Psoas muscle (tissue), 8 donors: ENCODE measurements at places on chromosomes 4 and X.

DNA sequence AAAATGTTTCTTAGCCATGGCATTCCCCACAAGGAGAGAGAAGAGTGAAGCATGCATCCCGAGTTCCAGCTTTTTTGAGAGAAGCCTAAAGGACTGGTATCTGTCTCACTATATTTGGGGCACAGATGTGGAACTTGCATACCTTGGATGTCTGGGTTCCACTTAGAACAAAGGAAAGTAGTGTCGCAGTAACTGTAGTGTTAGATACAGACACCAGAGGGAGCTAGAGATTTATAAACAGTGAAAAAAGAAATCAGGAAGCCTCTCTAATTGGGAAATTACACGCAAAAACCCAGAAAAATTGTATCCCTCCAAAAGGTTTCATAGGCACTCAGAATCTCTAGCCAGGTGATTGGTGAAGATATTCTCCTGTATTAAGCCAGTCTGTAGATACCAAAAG is 34.4 kb downstream of the AGTR2 start:
- no peaks in the 10 kb centered on the region for H3K27me3 ChIP-seq
- H3K4me1 ChIP-seq = no peaks in the 10 kb centered on the region

DNA sequence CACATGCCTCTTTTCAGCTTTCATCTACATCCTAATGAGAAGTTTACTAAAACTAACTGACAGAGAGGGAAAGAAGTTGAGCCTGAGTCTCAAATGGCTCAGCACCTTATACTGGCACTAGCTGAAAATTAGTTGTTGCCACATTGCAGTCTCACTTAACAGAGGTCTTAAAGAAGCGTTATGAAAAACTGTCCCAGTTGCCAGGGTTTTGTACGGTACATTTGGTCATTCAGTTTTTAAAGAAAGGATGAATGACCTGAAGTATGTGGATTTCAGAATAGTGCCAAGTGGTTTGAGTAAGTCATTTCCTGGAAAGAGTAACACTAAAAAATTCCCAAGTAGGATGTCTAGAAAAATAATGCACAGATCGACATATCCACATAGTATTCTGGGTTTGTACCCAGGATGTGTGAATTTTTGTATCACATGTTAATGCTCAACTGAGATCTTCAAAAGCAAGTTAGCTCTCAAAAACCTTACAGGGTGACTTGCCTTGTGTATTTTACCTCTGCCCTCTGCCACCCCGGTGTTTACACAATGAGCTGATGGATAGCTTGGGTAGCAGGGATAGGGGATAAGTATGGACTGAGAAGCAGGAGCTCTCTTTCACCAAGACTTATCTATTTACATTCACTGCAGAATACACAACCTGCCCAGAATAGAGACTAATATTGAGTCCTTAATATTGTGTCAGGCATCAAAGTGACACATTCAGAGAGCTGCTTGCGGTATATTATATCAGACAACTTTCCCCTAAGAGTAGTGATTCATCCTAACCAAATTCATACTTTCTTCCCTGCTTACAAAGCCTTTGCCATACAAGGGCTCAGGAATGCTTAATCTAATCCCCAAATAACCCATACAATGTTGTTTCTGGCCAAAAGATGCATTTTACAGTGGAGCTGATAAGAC is 1075.7 kb upstream of the PABPC4L start:
- no peaks in the 10 kb centered on the region for H3K4me1 ChIP-seq
- DNase-seq = no peak
- no peaks in the 10 kb centered on the region for H3K27me3 ChIP-seq
- H3K36me3 ChIP-seq = no peaks in the 10 kb centered on the region
- no peak overlapping the region for H3K27ac ChIP-seq

GRCh38 chrX:134172588-134173259 is 64.3 kb upstream of the CCDC160 start:
- no peaks in the 10 kb centered on the region for H3K4me1 ChIP-seq
- H3K4me3 ChIP-seq = peak overlapping the region; percentile 69

DNA sequence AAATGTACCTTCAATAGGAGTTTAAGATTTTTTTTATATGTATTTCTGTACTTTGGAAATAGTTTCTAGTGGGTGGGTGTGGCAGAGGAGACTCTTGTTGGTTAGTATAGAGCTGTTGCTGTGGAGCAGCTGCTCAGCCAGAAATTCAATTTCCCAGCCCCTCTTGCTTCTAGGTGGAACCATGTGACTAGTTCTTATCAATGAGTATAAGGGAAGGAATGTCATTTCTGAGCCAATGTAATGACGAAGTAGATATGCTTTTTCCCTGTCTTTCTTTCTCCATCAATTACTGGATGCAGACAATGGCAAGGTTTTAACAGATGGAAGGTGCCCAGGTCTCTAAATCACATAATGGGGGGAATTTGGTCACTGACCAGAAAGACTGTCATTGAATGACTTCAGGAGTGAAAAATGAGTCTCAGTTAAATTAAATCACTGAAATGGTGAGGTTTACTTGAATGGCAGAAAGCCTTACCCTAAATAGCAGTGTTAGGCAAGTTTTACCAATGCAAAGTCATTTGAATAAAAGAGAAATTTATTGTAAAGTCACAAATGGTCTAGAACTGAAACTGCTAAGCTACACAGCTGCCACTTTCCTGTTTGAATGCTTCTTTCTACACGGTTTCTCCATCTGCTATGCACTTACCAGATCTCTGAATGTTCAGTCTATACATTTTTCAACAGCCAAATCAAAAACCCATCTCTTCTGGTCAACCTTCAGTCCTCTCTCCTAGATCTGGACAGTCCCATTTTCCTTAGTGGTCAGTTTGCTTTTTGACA is 795.4 kb upstream of the MAGEB2 start:
- no peak overlapping the region for H3K27ac ChIP-seq
- H3K4me3 ChIP-seq = no peak overlapping the region
- no peaks in the 10 kb centered on the region for H3K4me1 ChIP-seq
- H3K27me3 ChIP-seq = no peaks in the 10 kb centered on the region

DNA sequence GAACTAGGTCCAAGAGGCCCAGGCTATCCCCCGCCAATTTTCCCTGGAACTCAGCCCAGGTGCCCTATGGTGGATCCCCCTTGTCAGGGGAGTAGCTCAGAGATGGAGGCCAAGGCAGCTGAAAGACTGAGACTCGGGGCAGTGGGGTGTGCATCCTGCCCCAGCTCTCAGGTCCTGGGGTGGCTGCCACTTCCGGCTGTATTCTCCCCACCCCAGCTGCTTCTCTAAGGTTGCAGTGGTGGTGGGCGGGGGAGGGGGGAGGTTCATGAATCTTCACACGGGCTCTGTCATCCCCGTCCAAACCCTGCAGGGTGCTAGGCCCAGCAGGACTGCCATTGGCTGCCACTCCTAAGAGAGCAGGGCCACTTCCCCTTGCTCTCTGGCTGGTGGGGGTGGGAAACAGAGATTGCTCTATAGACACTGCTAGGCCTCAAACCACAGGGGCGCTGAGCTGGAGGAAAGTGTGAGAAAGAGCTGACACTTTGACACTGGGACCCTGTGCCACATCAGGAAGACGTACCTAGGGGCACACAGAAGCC is 1.5 kb downstream of the SASH3 start:
- H3K27me3 ChIP-seq = peaks cover 3% of the 10 kb centered on the region
- peak overlapping the region; percentile 25 for H3K4me3 ChIP-seq
- H3K27ac ChIP-seq = no peak overlapping the region

DNA sequence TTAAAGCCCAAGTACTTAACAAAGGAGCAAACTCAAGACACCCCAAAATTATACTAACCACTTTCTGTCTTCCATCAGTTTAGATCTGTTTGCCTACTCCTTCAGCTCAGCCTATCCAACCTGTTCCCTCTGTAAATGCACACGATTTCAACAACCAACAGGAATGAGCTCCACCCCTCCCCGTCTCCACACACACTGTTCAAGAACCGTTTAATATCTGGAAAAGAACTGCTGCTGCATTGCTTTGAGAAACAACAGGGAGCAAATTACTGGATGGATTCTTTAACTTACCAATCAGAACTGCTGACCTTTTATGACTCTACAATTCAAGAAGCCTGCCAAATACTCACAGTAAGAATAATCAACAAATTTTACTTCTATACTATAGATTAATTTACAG is 87.0 kb downstream of the FBXW7 start:
- H3K4me3 ChIP-seq = no peak overlapping the region
- no peak overlapping the region for H3K27ac ChIP-seq
- H3K27me3 ChIP-seq = no peaks in the 10 kb centered on the region
- no peaks in the 10 kb centered on the region for H3K36me3 ChIP-seq
- no peak for DNase-seq
- H3K4me1 ChIP-seq = no peaks in the 10 kb centered on the region

DNA sequence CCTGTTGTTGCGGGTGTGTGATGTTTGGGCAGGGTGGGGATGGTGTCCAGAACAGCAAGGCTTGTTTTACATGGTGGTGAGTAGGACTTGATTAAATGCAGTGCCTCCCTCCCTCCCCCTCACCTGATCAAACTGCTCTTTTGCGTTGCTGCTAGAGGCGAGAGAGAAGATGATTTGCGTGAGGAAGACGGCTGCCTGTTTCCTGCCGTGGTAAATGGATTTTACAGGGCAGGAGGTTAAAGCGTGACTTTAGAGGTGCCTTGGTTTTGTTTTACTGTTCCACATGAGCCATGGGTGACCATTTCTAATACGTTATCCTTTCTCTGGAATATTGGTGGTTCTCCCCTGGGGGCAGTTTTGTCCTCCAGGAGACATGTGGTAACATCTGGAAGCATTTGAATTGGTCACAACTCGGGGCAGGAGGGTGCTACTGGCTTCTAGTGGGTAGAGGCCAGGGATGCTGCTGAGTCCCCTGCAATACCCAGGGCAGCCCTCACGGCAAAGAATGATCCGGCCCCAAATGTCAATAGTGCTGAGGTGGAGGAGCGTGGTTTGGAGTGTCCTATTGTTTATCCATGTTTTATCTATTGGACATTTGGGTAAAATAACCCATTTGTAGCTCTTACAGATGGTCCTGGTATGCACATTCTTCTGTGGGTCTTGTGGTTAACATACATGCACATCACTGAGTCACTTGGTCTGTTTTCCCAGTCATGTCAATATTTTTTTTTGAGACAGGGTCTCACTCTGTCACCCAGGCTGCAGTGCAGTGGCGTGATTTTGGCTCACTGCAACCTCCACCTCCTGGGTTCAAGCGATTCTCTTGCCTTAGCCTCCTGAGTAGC is 73.7 kb downstream of the SHROOM2 start:
- no peak overlapping the region for H3K4me3 ChIP-seq
- no peaks in the 10 kb centered on the region for H3K4me1 ChIP-seq
- no peak overlapping the region for H3K27ac ChIP-seq
- DNase-seq = no peak
- no peaks in the 10 kb centered on the region for H3K27me3 ChIP-seq
- no peaks in the 10 kb centered on the region for H3K36me3 ChIP-seq

DNA sequence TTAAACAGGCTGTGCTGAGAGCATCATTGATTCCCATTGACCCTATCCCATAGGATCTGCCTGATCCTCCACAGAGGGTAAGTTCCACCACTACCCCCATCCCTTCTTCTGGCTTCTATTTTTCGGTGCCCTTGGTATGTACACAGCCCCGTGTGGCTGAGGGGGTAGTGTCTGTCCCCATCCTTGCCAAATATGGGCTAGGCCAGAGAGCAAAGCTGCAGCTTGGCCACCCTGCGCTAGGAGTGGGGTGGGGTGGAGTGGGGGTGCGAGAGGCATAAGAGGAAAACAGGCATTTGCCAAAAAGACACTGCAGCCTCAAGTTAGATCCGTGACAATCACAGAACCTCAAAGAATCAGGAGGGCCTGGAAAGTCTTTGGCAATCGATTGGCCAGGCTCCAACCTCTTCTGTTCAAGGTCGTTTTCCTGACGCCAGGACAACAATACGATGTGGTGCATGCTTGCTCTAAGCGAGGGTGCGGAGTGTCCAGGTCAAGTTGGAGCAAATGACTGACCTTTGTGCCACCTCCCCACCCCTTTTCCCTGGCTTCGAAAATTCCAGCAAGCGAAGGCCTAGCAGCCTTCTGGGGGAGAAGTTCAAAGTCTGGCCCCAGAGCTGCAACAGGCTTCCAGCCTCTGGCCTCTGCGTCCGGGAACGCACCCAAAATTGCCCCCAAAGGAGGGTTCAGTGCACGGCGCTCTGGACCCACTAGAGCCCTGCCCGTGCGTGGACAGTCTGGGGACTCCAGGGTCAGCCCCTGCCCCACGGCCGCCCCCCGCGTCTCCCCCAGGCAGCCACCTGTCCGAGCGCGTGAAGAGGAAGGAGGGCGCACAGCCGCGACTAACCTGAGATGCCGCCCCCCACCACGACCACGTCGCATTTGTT is 598 bp downstream of the MAOB start:
- H3K4me1 ChIP-seq = no peaks in the 10 kb centered on the region
- peak; percentile 56 for DNase-seq
- H3K27ac ChIP-seq = peak overlapping the region; percentile 81
- no peaks in the 10 kb centered on the region for H3K36me3 ChIP-seq
- peak overlapping the region; percentile 68 for H3K4me3 ChIP-seq

DNA sequence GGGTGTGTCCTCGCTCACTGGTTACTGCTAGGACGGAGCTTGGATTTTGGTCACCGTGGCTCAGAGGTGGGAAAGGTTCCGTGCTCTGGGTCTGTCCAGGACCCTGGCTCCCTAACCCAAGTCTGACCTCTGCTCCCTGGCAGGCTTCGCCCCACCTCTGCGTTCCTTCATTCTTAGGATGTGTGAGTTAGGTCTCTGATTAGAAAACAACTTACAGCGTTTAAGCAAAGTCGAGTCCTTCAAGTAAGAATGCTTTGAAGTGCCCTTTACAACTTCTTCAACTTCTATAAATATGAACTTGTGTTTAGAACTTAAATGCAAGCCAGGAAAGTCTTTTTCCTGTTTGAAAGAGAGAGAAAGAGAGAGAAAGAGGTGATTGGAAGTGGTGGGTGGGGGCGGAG is 891 bp downstream of the TLR2 start:
- no peaks in the 10 kb centered on the region for H3K36me3 ChIP-seq
- H3K27ac ChIP-seq = no peak overlapping the region
- H3K4me3 ChIP-seq = peak overlapping the region; percentile 70
- no peaks in the 10 kb centered on the region for H3K27me3 ChIP-seq

DNA sequence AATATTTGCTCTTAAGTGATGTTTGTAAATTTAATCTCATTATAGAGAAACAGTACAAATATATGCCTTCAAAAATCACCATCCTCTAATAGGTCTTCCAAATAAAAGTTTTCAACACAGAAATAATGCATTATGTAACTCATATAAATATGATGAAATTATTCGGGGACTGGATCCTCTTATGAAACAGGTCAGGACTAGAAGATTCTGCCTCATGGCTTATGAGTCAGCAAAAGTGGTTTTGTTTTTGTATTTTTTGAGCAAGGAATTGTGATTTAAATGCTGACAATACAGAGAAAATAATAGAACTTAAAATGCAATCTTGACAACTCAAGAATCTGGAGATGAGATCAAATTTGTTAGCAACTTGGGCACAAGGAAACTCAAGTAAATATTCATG is 179.7 kb upstream of the NDP start:
- DNase-seq = no peak
- no peak overlapping the region for H3K4me3 ChIP-seq
- no peaks in the 10 kb centered on the region for H3K4me1 ChIP-seq
- H3K27me3 ChIP-seq = peaks cover 18% of the 10 kb centered on the region
- H3K27ac ChIP-seq = no peak overlapping the region
- H3K36me3 ChIP-seq = no peaks in the 10 kb centered on the region

GRCh38 chr4:185143601-185143969 is 519 bp downstream of the SLC25A4 start:
- peaks cover 59% of the 10 kb centered on the region for H3K4me1 ChIP-seq
- no peaks in the 10 kb centered on the region for H3K36me3 ChIP-seq
- peak overlapping the region; percentile 72 for H3K4me3 ChIP-seq
- peak; percentile 80 for DNase-seq
- H3K27ac ChIP-seq = peak overlapping the region; percentile 91
